ENCODE measurements at places on chromosomes 2 and 18. TPM values are rescaled to one million over a fixed set of nuclear protein-coding genes. Genes with fewer than 3 reads are reported as not detected.

The TUBA4A gene
- 7.7 TPM for total RNA-seq

The SP140 gene
- 0.33 TPM for total RNA-seq

The OR6B2 gene
- total RNA-seq: not detected

The RNF144A gene
- total RNA-seq: 0.17 TPM

The UGT1A5 gene
- not detected for total RNA-seq

The B4GALT6 gene
- total RNA-seq: 1.5 TPM

The CCDC121 gene
- total RNA-seq: 2.0 TPM

The CXCR4 gene
- under 0.01 TPM for total RNA-seq

The PPP1R7 gene
- total RNA-seq: 53.7 TPM
